ENCODE measurements at places on chromosomes 1 and 21.
A peak's percentile ranks its signal among the peaks of the same experiment; 100 is the strongest.

DNA sequence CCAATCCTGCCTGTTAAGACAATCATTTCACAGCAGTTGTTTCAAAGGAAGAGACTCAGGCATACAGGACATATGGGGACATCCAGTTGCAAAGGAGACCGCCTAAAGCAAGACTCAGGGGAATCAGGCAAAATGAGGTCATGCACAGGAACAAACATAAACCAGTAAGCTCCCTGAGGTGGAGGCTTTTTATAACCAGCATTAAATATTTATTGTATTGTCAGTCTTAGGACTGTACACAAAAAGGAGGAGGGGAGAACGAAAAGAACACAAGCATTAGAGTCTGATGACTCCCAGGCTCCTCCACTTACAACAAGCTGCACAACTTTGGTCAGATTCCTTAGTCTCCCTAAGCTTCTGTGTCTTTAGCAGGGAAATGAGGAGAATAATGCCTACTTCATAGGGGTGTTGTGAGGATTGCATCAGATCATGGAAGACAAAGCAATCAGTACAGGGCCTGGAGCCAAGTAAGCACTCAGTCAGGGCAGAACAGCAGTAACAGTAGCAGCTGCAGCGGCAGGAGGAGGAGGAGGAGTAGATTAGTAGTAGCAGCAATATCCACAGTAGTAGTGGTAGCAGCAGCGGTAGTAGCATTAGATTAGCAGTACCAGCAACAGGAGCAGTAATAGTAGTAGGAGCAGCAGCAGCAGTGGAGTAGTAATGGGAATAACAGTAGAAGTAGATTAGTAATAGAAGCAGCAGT is 54.2 kb upstream of the SPATA6 start:
- no peak for DNase-seq

- no peak for DNase-seq
Measured at GRCh38 chr1:206802401-206802800, 30.1 kb upstream of the IL10 start.

GRCh38 chr1:154430903-154431302 is 25.8 kb downstream of the IL6R start:
- no peak for DNase-seq

- no peak for DNase-seq
Measured at GRCh38 chr1:91731815-91732214, 154.1 kb downstream of the TGFBR3 start.

GRCh38 chr1:243489158-243489527 is 233.3 kb downstream of the SDCCAG8 start:
- DNase-seq, result no peak

GRCh38 chr1:47980501-47980900 is 16.7 kb downstream of the TRABD2B start:
- no peak for DNase-seq

DNA sequence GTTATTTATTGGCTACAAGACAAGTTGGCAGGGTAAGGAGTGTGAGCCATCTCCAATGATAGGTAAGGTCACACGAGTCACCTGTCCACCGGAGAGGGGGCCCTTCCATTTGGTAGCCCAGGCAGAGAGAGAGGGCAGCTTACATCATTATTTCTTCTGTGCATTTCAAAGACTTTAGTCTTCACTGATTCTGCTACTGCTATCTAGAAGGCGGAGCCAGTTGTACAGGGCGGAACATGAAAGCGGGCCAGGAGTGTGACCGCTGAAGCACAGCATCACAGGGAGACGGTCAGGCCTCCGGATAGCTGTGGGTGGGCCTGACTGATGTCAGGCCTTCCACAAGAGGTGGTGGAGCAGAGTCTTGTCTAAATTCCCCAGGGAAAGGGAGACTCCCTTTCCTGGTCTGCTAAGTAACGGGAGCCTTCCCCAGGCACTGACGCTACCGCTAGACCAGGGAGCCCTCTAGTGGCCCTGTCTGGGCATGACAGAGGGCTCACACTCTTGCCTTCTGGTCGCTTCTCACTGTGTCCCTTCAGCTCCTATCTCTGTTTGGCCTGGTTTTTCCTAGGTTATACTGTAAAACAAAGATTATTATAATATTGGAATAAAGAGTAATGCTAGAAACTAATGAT is 36.7 kb downstream of the ZNF695 start:
- DNase-seq, result peak; percentile 18
